ENCODE measurements at places on chromosomes 2 and 18.

- no peak for DNase-seq
Observed at GRCh38 chr2:222753251-222753824, 81.9 kb downstream of the MOGAT1 start.

DNA sequence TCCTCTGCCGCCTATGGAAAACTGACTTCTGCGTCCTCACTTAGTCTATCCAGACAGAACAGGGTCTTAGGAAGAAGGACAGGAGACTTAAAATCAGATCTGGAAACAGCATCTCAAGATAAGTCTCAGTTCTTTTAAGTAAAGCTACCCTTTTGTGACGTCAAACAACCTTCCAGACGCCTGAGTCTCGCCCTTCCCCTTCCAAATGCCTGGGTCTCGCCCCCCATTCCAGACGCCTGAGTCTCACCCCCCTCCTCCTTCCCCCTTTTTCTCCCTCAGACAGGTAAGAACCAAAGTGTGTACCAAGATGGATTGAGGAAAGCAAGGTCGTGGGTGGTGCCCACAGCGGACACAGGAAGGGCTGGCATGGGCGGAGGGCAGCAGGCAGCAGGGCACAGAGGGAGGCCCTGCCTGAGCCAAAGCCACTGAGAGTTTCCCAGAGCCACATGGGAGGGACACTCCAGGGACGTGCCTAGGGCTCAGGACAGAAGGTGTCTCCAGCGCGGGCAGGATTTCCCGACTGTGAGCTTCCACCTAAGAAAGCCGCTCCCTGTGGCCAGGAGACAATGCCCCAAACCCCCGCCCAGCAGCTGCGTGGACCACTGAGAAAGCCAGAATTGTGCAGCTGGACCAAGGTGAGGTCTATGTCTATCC is 51.3 kb downstream of the ANKMY1 start:
- DNase-seq = peak; percentile 42

DNA sequence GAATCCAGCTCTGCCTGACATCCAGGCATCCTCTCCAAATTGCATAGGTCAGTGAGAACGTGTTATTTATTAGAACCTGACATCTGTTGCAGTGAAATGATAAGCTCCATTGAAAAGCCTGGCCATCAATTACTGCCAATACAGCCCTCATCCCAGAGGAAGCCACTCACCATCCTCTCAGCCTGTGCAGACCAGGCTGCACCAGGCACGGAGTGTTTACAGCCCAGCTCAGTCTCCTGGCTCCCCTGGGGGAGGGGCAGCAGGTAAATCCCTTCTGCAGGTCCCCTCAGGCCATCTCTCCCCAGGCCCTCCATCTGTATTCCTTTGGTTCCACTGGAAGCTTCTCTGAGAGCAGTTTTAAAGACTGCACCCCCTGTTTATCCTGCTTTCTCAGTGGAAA is 82.6 kb upstream of the FOSL2 start:
- DNase-seq = no peak

DNA sequence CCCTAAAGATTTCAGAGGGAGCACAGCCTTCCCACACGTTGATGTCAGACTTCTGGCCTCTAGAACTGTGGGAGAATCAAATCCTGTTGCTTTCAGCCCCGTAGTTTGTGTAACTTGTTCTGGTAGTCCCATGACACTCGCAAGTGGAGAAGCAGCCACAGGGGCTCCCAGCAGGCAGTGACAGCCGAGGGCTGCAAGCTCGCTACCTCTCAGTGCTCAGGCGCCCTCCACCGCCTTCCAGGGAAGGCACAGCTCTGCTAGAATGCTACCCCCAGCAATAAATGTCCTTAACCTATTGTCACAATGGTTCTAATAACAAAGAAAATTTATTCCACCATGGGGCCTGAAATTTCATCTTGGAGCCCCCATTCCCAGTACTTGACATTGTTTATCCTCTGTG is 143.1 kb upstream of the ZNF236 start:
- DNase-seq = no peak

GRCh38 chr18:77061946-77062517 is 70.6 kb downstream of the MBP start:
- no peak for DNase-seq

GRCh38 chr2:211390536-211391188 is 834.3 kb downstream of the CPS1 start:
- no peak for DNase-seq

DNA sequence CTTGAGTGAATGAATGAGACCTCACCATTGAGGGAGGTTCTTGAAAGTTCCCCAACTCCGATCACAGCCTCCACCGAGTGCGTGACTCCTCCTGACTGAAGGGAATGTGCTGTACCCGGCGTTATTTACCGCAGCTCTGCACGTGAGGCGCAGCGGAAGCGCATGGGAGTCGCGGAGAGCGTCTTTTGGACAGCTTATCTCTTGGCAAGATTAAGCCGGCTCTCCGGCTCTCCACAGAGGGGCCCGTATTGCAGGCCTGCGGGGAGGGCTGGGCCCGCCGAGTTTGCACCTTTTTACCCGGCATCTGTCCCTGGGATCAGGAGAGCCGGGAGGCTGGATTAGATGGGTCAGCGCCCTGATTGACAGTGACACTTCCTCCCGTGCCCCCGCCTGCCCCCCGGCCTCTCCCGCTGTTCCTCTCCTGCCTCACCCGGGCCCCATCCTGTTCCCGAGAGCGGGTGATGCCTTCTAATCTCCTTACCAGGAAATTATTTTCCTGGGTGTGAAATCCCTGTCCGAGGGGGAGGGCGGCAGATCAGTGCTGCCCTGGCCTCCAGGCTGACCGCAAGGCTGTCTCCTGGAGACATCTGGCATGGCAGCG is 176.3 kb downstream of the INHBB start:
- DNase-seq = peak; percentile 67

- no peak for DNase-seq
Observed at GRCh38 chr2:230048010-230048671, 20.6 kb downstream of the SLC16A14 start.

GRCh38 chr2:56117764-56118163 is 66.0 kb upstream of the CCDC85A start:
- no peak for DNase-seq

- peak; percentile 52 for DNase-seq
Observed at GRCh38 chr18:68172842-68173549, 541.9 kb downstream of the TMX3 start.

DNA sequence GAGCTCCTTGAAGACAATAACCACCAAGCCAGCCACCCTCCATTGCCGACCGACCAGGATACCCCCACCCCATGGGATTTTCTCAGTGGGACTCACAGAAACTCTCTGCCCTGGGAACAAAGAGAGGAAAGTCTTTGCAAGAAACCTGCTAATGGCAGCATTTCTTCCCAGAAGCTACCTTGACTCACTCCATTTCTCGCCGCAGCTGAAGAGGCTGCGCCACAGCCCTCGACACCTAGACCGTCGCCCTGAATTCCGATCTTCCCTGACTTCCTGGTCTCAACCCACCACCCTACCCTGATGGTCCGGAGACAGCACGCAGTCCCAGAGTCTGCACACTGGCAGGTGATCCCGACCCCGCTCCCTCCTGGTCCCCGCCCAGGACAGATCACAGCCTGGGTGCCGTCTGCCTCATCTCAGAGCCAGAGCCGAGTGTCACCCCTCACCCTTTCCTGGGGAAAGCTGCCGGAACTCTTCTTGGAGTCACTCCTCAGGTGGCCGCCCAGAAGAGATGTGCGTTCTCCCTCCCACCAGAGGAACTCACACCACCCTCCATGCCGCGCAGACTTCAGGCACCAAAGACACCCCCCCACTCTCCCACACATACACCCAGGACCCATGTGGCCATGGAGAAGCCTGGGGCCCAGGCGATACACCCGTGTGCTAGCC is 24.6 kb downstream of the AQP12A start:
- DNase-seq = no peak

GRCh38 chr2:228673876-228674554 is 492.5 kb upstream of the SPHKAP start:
- DNase-seq = no peak

GRCh38 chr2:142153601-142154000 is 22.8 kb upstream of the LRP1B start:
- DNase-seq = no peak

GRCh38 chr2:240403396-240404104 is 31.9 kb upstream of the GPC1 start:
- DNase-seq = peak; percentile 31

DNA sequence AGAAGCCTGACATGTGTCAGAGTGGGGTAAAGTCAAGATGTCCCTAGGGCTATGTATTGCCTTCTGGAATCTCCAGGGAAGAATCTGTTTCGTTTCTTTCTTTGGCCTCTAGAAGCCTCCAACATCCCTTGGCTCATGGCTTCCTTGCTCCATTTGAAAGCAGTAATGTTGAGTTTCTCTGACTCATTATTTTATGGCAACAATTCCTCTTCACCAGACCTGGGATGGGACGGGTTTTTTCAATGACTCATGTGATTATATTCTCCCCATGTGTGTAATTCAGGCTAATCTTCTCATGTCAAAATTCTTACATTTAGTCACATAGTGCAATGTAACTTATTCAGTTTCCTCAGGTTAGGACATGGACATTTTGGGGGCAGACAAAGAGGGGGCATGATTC is 1038.6 kb downstream of the CBLN2 start:
- DNase-seq = no peak

- no peak for DNase-seq
Observed at GRCh38 chr2:239086325-239087020, 238.6 kb downstream of the TWIST2 start.

DNA sequence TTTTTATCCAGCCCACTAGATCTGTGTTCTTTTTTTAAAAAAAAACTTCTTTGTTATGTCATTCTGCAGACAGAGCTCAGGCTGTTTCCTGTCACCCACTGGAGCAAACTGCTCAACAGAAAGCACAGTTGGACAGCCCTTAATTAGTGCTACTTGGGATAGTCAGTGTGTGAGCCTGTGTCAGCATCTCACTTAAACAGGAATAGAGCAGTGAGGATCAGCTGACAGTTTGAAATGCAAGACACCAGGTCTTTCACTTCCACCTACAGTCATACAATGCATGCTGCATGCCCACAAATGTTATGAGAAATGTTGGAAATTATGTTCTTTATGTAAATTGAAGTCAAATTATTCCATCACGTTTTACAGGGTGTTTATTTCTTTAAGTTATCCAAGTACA is 174.9 kb downstream of the NR4A2 start:
- DNase-seq = no peak

DNA sequence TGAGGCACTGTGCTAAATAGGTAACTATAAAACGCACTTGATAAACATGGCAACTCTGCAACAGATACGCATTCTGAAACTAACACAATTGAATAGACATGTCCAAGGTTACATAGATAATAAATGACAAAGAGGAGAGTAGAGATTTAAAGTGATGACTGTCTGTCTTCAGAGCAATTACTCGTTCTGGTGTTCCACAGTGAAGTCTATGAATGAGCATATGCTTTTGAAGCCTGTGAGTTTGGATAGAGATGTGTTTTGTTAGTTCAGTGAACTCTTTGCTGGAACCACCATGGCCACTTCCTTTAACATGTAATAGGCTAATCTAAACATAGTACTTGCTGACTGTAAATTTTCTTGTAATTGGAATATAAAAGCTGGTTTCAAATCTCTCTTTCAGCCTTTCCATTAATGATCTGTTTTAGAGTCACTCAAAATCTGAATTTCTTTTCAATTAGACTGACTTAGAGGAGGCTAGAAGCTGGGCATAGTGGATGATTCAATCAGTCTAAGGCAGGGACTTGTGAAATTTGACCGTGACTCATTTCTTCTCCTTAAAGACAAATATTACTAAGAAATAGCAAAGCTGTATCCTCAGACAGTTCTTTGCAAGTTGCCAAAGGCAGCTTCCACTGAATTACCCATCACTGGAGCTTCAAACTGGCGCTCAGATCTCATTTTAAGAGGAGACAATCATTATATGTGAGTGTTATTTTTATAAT is 1130.1 kb upstream of the CELF4 start:
- no peak for DNase-seq

DNA sequence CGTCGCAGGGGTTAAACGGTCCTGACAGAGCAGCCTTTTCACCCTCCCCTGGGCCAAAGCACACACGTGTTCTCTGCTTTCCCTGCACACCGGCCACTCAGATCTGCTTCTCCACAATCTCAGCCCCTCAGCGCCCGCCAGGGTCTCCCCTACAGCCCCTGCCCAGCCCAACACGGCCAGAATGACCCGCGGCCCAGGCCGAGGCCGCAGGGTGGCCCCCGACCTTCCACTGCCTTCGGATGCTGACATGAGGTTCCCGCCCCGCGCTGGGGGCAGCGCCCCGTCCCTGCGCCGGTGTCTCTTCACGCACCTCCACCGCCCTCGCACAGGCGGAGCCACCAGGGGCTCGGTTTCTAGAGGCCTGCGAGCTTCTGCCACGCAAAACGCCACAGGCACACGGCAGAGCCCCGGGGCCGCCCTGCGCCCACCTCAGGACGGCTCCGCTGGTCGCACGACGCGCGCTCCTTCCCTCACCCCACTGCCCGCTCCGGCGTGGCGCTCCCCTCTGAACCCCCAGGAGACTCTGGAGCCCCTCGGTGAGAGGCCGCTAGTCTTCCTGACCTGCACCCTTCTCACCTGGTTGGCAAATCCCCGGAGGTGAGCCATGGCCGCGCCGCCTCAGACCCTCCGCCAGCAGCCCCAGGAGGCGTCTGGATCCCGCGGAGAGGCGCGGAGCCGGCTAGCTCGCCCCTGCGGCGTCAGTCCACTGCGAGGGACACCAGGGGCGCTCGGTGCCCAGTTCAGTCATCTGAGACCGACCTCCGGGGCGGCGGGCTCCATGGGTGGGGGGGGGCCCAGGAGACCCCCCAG is 749 bp downstream of the STK25 start:
- peak; percentile 80 for DNase-seq

DNA sequence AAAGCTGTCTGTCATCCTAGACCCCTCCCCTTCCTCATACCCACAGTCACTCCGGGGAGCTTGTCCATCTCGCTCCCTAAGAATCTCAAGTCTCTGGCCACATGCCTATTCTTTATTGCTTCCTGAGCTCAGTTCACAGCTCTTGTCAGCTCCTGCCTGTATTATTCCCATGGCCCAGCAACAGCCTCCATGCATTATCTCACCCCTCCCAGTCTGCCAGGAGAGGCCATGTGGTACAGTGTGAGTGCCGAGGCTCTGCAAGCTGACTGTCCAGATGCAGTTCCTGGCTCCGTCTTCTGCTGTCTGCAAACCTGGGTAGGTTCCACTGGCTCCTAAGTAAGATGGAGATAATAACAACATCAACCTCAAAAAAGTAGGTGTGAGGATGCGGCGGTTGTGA is 79.7 kb downstream of the MRPS9 start:
- no peak for DNase-seq

DNA sequence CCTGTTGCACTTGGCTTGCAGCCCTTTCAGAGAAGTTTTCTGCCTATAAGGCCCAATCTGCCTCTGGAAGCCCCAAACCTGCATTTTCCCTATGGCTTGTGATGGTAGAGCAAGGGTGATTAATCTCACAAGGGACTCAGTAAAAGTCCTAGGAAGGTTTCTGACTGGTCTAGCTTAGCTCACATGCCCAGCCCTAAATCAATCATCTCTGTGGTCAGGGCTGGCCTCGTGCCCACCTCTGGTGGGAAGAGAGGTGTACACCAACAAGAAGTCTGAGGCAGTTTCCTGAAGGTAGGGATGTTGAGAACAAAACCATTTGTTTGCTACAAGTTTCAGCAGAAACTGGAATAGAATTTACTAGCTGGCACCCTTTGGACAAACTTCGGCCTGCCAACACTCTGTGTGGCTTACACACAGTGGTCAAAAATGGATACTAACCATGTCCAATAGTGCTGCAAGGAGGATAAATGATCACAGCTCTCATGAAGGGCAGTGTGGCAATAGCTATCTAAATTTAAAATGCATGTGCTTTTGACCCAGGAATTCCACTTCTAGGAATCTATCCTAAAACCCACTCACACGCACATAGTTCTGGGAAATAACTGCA is 96.4 kb downstream of the EN1 start:
- no peak for DNase-seq

GRCh38 chr18:14093307-14093915 is 38.8 kb downstream of the ZNF519 start:
- DNase-seq = no peak

- DNase-seq = no peak
Observed at GRCh38 chr2:66431274-66431642, 3.7 kb upstream of the MEIS1 start.

Measured in ecto neural progenitor cell (in vitro differentiated cells).